ENCODE measurements at places on chromosomes 16 and 17.

DNA sequence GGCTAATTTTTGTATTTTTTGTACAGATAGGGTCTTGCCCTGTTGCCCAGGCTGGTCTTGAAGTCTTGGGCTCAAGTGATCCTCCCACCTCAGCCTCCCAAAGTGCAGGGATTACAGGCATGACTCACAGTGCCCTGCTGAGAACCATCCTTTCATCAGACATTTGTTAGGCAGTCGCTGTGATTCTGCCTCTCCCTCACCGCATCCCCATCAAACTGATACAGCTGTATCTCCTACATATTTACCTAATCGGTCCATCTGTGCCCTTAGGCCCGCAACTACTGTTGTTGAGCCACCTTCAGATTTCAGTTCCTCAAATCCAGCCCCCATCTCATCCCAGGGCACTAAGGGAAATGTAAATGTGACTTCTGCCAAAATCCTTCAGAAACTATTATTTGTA is 2.0 kb upstream of the SLC43A2 start:
- DNase-seq: no peak

GRCh38 chr16:56793492-56793891 is 63.6 kb downstream of the NUP93 start:
- no peak for DNase-seq

DNA sequence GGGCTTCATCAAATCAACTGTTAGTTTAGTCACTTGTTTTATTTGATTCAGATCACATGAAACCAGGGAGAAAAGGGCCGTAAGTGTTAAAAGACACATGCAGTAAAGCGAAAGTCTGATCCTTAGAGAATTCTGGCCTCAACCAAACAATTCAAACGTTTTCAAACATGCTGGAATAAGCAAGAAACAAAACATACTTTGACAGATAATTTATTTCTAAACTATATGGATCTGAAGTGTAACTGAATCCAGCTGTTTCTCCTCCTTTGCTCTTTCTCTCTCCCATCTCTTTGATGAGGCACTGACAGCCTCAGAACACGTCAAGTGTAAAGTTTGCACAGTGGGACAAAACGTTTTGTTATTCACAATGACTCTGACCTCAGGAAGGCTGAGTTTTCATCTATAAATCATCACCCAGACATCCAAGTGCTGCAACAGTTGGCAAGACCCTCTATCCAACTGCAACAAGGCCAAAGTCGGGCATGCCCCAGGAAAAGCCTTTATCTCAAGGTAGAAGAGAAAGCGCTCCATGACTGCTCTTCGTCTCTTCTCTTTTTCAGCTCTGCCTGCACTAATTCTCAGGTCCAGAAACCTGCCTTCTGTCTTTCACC is 267.1 kb upstream of the MYOCD start:
- no peak for DNase-seq

GRCh38 chr17:76884995-76885893 is 17.0 kb downstream of the MGAT5B start:
- DNase-seq: no peak

- no peak for DNase-seq
Observed at GRCh38 chr16:5505091-5505887, 407.7 kb upstream of the EEF2KMT start.
